ENCODE measurements at places on chromosomes 6 and 20.

- DNase-seq, result no peak
These were observed 74.8 kb upstream of the MBOAT1 start for GRCh38 chr6:20286968-20287565.

- no peak for DNase-seq
These were observed 234.4 kb upstream of the HSF2 start for GRCh38 chr6:122165014-122165413.

GRCh38 chr6:74671558-74672025 lies 534.3 kb downstream of the COL12A1 start:
- DNase-seq, result no peak

- DNase-seq, result no peak
These were observed 13.1 kb downstream of the SIM1 start for GRCh38 chr6:100451577-100451976.

- no peak for DNase-seq
These were observed 101.7 kb upstream of the HDGFL1 start for GRCh38 chr6:22467645-22468044.

DNA sequence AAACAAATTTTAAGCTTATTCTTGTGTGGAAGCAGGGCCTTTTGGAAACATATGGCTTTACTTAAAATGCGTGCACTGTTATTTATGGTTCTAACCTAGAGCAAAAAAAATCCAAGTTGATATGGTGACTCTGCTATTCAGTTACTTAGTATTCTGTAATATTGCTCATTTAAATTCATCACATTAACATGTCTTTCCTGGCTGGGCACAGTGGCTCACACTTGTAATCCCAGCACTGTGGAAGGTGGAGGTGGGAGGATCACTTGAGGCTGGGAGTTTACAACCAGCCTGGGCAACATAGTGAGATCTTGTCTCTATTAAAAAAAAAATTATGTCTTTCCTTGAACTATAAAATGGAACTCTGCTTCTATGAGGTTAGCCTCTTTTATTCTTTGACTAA lies 57.8 kb upstream of the SDHAF4 start:
- DNase-seq, result no peak

DNA sequence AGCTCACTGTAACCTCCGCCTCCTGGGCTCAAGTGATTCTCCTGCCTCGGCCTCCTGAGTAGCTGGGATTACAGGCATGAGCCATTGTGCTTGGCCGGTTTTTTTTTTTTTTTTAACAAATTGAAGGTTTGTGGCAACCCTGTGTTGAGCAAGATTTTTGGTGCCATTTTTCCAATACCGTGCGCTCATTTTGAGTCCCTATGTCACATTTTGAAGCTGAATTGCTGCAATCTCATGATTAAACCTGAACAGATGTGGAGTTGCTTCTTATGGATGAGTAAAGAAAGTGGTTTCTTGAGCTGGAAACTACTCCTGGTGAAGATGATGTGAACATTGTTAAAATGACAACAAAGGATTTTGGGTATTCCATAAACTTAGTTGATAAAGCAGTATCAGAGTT lies 16.6 kb downstream of the SASH1 start:
- DNase-seq, result no peak

DNA sequence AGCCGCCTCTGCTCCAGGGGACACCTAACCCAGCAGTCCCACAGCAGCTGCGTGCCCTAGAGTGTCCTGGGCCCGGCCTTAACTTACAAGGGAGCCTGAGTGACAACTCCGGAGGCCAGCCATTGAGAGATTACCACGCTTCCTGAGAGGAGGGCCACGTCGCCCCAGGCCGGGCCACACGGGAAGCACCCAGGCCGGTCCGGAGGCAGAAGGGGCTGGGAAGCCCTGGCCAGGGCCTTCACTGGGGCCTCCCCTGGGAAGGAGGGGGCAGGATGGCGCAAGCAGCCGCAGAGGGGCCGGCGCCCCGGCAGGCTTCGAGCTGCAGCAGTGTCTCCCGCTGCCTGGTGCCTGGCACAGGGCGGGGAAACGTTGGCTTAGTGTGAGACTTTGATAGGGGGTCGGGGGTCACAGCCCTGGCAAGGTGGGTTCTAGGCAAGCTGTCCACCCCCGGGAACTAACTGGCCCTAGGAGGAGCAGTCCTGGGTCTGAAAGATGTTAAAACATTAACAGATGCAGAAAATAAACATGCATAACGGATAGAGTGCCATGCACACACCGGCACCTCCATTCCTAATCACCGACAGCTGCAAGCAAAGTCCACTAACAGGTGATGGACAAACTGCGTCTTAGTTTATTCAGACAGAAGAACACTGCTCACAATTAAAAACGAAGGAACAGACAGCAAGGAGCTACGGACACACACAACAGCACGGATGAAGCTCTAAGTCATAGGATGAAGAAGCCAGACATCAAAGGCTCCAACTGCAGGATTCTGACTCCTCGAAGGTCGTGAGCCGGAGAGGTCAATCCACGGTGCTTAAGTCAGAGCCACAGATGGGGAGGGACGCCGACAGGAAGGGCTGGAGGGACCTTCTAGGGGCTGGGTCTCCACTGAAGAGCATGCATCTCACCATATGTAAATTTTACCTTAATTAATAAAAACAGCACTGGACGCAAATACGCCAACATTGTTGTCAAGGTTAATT lies 17.4 kb downstream of the CHRNA4 start:
- no peak for DNase-seq

- no peak for DNase-seq
These were observed 38.4 kb downstream of the ATP9A start for GRCh38 chr20:51729771-51730170.
